Bone marrow (tissue), 2 donors: ENCODE measurements at places on chromosomes 3 and 15.

DNA sequence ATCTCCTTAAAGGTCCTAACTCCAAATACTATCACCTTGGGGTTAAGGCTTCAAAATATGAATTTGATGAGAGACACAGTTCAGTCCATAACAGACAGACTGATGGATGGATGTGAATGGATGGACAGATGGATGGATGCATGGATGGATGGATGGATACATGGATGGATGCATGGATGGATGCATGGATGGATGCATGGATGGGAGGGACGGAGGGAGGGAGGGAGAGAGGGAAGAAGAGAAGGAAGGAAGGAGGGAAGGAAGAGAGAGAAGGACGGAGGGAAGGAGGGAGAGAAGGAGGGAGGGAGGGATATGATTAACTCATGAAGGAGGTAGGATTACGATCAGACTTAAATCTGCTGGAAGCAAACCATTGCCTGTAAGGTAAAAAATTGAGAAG, 192.4 kb downstream of the LRRN1 start:
- DNase-seq: no peak

DNA sequence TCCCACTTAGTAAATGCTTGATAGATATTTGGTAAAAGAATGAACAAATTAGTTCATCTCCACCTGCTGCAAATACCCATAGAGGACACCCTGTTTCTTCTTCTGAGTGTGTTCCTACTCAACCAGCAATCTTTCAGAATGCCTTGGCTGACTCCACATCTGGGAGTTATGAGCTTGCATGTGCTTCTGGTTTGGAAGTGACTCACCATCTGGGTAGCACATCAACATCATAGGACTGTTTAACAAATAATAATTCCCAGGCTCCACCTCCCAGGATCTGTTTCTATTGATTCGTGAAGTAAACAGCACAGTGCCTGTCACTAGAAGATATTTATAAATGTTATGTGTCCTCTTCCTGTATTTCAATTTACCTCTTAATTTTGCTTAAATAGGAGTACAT, 580.1 kb downstream of the ROBO2 start:
- DNase-seq: no peak

DNA sequence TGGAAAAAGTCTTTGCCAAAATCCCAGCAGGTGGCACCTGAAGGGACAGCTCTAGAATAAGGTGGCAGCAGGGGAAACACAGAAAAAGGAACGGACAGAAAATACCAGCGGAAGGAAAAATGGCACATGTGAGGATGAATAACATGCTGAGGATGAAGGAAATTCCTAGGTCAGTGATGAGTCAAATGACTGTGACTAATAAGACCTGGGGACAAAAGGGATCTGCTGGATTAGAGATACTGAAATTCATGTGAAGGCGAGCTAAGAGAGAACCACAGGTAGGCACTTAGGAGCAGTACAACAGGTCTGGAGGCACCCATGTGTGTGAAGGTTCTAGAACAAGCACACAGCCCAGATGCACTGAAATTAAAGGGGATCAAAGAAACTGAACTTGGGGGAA, 482.5 kb downstream of the FOXP1 start:
- no peak for DNase-seq

GRCh38 chr3:170864525-170865208, 5.3 kb downstream of the RPL22L1 start:
- no peak for DNase-seq

- no peak for DNase-seq
These were observed 67.0 kb upstream of the TPM1 start for GRCh38 chr15:62975515-62975914.

GRCh38 chr3:62117903-62118548, 255.3 kb downstream of the FEZF2 start:
- no peak for DNase-seq
